CD4-positive, CD25-positive, alpha-beta regulatory T cell (primary cell): ENCODE measurements at places on chromosomes 2 and 18. TPM values are rescaled to one million over a fixed set of nuclear protein-coding genes. Genes with fewer than 3 reads are reported as not detected.

MROH2A gene
- not detected for total RNA-seq

KYNU gene
- total RNA-seq = not detected

SPR gene
- not detected for total RNA-seq

TNFRSF11A gene
- 2.2 TPM for total RNA-seq

CDCA7 gene
- 12.9 TPM for total RNA-seq

SLC8A1 gene
- not detected for total RNA-seq

MALL gene
- total RNA-seq = 0.27 TPM

RIF1 gene
- total RNA-seq = 40.2 TPM

NAT8 gene
- not detected for total RNA-seq

MC5R gene
- not detected for total RNA-seq

ALK gene
- total RNA-seq = not detected

DNAJC27 gene
- total RNA-seq = 14.6 TPM

CABYR gene
- total RNA-seq = 1.2 TPM

LOXHD1 gene
- total RNA-seq = not detected

LIMS3 gene
- not detected for total RNA-seq

ZAP70 gene
- total RNA-seq = 431 TPM
